ENCODE measurements at places on chromosomes 2 and 18. TPM values are rescaled to one million over a fixed set of nuclear protein-coding genes. Genes with fewer than 3 reads are reported as not detected.

PTPRN gene
- 0.12 TPM for polyA plus RNA-seq

- DNase-seq = no peak
Observed at GRCh38 chr18:52002600-52002999, 337.4 kb upstream of the DCC start.

DNA sequence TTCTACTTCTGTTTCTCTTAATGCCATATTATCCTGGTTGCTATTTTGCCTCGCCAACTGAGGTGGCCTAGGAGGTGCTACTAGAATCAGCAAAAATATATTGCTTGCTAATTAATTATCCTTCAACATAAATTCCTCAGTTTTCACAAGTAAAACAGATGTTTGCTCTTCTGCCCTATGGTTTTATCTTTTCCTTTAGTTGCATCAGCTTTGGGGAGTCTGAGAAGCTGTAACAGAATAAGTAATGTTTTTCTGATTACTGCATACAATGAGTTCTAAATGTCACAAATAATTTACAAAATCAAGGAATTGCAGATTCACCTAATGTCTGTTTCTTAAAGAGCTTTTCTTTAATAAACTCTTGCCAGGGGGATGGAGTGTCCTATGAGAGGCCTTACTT lies 36.7 kb downstream of the GULP1 start:
- no peak for DNase-seq

CTLA4 gene
- not detected for polyA plus RNA-seq

GRCh38 chr2:172554352-172555271 lies 1.3 kb upstream of the PDK1 start:
- no peak for DNase-seq

DNA sequence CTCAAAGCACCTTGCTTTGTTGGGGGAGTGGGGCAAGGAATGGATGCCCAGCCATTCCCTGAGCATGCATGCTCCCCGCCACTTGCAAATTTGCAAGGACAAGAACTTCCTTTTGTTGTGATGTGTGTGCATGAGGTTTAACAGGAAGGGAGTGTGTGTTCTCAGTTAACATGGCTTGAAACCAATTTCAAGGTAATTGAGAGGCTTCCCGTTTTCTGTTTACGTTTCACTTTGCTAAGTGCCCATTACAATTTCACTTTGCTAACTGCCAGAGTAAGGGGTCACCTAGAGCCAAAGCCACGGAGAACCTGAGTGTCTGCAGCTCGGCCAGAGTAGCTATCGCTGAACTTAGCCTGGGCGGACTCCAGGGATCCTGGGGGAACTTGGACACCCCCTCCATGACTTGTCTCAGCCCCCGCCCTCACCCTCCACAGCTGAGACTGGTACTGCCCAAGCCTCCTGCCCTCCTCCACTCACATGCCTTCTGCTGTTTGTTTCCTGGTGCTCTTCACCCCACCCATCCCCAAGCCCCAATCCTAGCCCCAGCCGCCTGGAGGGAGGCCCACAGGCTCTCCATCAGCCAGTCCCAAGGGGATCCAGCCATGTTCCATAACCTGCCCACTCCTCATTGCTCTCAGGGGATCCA lies 53.6 kb upstream of the LAPTM4A start:
- DNase-seq = no peak

ZNF892 gene
- polyA plus RNA-seq = 2.4 TPM

GRCh38 chr2:232521959-232522622 lies 1.9 kb downstream of the PRSS56 start:
- peak; percentile 54 for DNase-seq

- DNase-seq = no peak
Observed at GRCh38 chr2:236550701-236551465, 18.7 kb upstream of the ACKR3 start.

DLGAP1 gene
- 1.5 TPM for polyA plus RNA-seq

LTBP1 gene
- polyA plus RNA-seq = 43.3 TPM

- no peak for DNase-seq
Observed at GRCh38 chr2:98927027-98927426, 9.0 kb downstream of the CRACDL start.

DNA sequence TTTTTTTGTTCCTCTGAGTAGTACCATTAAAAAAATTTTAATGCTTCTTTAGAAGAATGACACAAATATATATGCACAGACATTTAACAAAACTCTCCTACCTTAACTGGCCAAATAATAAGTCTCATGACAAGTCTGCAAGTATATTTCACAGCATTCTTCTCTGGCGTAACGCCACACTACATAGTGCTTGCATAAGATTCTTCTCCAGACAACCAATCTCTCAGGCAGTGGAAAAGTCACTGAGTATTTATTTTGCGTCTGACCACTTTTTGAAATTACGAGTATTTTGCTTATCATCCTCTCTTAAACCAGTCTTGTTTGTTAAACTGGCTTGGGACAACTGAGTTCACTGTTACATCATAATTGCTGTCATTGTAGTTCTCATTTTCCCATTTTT lies 749.2 kb downstream of the ADCYAP1 start:
- DNase-seq = no peak

ACKR3 gene
- 22.4 TPM for polyA plus RNA-seq

DNA sequence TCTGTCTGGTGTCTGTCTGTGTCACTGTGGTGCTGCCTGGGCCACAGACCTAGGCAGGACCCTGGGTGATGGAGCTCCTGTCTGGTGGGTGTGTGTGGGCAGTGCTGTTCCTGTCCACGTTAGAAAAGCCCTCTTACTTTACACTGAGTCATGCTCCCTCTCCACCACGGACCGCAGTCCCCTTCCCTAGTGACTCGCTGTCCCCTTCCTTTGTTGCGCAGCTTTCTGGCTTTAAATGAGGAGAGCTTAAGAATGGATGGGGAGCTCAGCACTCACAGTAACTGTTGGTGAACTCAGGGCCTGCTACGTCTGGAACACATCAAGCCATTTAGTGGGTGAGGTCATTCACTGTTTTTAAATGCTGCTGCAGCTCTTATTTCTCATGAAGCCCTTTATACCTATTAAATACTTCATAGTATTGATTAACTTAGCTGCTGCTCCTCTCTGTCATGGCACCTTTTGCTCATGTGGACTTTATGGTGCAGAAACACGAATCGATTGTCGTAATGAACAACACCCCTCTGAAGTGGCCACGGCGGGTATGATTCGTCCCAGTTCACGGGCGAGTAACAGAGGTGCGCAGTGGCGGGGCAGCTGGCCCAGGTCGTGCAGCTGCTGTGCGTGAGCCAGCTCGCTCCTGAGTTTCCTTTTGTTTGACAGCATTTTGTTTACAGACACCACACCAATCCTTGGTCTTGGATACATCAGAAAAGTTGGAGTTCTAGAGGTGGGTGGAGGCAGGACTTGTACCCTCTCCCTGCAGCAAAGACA lies 100.4 kb downstream of the LDLRAD4 start:
- no peak for DNase-seq

SLC25A52 gene
- 0.34 TPM for polyA plus RNA-seq

DNA sequence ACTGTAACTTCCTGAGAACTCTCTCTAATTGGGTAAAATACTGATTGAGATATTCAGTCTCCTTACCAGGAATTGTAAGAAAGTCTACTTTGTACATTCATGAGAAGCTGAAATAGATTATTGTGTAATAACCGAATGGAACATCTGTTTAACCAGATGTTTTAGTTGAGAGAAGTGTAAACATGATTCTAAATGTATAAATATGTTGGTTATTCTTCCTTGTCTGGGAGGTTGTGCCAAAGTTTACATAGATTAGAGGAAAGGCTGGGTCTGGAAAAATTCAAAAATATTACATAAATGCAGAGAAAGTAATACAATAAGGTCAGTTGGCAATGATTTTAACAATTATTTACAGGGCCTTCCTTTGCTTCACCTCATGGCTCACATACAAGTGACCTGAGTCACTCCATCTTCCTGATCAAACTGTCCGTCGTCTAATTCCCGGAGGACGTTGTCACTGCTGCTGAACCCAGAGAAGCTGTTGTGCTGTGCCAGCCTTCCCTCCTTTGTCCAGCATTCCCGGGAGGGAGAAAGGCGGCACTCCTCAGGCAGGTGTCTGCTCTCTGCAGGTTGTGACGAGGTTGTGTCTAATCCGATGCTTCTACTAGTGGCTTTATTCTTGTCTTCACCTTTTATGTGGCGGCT lies 55.9 kb downstream of the MOB4 start:
- DNase-seq = peak; percentile 43

Data from hindlimb muscle (tissue), 1 donor.